Omental fat pad (tissue), 4 donors: ENCODE measurements at places on chromosomes 1 and 21. TPM values are rescaled to one million over a fixed set of nuclear protein-coding genes. Genes with fewer than 3 reads are reported as not detected.
A peak's percentile ranks its signal among the peaks of the same experiment; 100 is the strongest.

Gene DENND2D
- 23.8 TPM for total RNA-seq

Gene TAL1
- total RNA-seq = 2.4 TPM

Gene NID1
- 261 TPM for total RNA-seq

Gene DFFA
- total RNA-seq = 27.2 TPM

Gene CAPN8
- not detected for total RNA-seq

Gene FMO1
- total RNA-seq = 9.5 TPM

Gene AK5
- 0.13 TPM for total RNA-seq

Gene OLFML3
- total RNA-seq = 173 TPM

Gene CLIC4
- total RNA-seq = 309 TPM

- DNase-seq = no peak
Observed at GRCh38 chr1:220336391-220337031, 64.3 kb upstream of the RAB3GAP2 start.

DNA sequence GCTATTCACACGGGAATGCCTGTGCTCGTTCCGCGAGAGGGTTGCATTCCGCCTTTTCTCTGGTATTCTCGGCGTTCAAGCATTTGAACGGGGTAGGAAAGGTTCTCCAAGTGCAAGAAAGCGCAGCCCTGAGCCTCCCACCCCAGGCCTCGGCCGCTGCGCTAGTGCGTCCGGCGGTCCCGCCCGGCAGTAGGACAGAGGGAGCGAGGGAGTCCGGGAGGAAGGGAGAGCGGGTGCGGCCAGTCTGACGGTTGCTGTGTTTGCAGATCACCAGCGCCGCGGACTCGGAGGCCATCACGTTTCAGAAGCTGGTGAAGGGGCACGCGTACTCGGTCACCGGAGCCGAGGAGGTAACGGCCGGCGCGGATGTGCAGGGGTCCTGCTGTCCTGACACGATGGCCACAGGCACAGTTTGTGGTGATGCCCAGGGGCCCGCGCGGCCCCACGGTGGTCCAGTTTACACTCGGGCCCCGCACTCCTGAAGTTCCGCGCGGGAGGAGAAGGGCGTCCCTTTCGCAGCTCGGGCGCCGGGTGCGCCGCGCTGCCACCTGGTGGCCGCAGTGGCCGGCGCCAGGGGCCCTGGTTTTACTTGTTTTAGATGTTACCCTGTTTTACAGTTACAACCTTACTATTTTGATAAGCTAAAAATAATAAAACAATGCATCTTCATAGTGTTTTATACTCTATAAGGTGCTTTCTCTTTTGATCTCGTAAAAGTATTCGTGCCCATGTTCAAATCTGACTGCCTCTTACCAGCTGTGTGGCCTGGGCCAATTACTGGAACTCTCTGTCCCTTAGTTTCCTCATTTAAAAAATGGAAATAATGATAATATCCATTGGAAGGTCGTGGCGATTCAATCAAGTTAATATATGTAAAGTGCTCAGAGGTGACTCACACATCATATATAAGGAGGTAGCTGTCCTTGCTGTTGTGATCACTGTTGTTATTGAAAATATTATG is 36.7 kb downstream of the CAPN2 start:
- no peak for DNase-seq

- no peak for DNase-seq
Observed at GRCh38 chr21:33493756-33494155, 2.2 kb upstream of the DNAJC28 start.

DNA sequence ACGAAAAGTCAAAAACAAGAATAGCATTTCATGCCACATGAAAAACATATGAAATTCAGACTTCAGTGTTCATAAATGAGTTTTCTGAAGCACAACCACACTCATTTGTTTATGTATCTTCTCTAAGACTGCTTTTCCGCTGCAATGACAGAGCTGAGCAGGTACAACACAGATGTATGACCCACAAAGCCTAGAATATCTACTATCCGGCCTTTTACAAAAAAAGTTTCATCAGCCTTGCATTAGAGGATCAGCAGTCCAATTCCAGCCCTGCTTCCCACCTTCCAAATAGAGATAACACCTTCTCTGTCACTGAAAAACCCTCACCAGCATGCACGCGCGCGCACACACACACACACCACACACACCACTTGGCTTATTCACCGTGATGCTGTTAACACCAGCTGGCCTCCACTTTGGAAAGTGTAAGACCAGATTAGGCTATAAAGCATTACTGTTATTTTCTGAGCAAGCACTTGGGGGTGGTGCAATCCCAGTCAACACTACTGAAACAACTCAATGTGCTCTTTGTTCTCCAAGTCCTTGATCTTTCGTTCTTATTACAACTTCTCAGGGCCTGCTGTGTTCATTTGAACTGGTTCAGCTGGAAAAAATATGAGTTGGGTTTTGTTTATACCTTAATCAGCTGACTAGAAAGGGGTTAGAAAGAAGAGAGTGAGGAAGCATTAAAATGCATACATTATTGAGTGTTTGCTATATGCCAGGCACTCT is 90.0 kb downstream of the GLUL start:
- no peak for DNase-seq

- no peak for DNase-seq
Observed at GRCh38 chr1:4101459-4102161, 201.5 kb upstream of the C1orf174 start.

- no peak for DNase-seq
Observed at GRCh38 chr1:39141925-39142324, 62.6 kb upstream of the MACF1 start.

DNA sequence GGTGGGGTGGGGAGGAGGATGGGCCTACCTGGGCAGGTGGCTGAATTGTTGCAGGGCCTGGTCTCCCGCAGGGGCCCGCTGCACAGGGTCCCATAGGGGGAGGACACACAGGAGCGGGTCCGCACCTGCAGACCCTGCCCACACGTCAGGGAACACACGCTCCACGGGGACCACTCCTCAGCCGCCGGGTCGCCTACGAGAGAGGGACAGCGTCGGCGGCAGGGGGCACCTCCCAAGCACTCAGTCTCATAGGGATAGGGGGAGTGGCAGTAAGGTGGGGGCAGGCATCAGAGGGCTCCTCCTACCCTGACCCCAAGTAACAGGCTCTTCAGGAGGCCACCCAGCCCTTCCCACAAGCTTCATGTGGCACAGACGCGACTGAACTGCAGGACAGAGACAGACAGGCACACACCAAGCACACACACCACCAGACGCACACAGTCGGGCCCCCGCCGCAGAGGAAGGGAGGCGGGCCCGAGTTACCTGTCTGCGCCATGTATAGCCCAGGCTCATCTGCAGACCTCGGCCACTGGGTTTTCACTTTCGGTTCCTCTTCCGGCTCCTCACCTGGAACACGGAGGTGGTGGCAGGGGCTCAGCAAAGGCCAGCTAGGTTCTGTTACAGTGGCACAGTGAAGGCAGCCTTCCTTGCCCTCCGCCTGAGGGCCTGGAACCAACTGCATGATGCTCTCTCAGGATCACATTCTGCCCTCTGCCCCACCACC is 19.8 kb downstream of the ADGRB2 start:
- no peak for DNase-seq

- DNase-seq = no peak
Observed at GRCh38 chr1:37845049-37845646, 14.2 kb downstream of the MTF1 start.

DNA sequence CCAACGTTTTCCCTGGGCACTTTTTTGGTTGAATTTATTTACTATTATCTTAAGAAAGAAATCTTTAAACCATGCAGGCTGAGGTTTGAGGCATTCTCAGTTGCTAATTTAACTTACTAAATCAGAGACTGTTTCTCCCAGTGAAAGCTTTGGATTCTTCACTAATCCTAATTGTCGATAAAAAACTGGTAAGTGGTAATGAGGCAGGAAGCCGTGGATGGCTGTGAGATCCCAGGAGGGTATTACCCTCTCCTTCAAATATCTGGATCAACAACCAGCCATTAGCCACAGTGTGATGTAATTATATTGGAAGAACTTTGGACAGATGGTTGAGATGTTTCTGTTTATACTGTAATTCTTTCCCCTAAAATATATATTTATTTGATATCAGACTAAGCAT is 485.0 kb downstream of the DISC1 start:
- DNase-seq = no peak

GRCh38 chr1:203361945-203362719 is 11.2 kb upstream of the FMOD start:
- no peak for DNase-seq

DNA sequence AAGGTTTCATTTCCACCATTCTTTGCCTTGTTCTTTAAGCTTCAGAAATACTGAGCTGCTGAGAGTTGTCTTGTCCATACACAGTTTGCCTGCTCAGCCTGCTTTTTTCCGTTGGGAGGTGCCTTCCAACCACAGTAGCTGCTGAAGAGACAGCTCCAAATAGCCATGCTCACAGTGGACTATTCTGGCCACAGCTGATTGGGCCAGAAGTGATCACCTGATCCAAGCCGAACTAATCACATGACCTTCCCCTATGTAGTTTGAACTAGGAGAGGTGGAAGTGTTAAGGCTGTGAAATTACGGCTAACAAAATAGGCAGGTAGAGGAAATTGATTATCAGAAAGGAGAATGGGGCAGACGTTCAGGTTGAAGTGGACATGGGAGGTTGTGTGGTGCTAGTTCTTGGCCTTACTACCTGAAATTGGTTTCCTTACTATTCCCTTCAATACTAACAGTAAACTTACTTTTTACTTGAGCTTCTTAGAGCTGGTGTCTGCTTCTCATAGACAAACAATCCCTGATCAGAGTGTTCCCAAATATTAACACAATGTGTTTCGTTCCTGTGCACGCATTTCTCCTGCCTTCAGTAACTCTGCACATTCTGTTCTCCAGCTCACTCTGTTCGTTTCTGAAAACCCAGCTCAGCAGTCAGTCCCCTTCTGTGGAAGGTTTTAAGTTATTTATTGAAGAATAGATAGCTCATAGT is 136.1 kb downstream of the RWDD3 start:
- no peak for DNase-seq

DNA sequence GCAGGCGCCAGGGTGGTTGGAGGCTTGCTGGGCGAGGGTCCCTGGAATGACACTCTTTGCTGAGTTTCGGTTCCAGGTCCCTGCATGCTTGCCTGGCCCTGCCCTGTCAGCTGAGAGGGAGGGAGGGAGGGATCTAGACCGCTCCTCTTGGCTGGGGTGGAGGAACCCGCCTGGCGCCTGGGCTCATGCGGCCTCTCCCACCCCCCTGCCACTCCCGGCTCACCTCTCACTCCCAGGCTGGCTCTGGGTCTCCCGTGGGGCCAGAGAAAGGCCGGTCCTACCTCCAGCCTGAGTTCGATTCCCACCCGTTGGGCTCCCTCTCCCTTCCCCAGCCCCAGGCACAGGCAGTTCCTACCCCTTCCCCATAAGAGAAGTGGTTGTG is 19.0 kb upstream of the IFNLR1 start:
- DNase-seq = no peak

DNA sequence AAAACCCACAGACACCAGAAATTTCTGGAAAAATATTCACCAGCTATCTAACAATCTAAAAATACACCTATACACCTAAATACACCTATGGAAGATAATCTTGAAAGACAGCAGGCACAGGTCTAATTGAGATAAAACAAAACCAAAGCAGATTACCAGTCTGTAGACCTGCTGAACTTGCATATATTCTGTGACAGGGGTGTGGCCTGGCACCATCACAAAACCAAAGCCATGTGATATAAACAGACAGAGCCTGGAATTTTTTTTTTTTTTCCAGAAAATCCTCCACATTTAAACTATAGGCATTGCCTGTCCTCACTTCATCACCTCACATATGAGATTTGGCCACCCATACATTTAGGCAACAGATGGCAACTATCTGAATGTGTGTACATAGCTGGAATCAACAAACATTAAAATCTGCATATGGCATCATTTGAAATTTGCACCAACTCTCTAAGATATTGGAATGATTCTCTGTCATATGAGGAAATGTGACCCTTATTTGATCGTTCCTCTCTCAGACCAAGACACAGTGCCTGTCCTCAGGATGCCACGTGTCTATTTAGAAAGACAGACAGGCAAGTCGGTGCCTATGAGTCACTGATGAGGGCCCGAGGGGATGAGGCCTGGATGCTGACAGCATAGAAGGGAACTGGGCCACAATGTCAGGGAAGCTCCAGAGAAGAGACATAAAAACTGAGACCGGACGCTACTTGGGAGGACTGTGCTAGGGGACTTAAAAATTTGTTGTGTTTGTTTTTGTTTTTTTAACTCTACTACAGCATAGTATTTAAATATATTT is 32.6 kb downstream of the NMNAT2 start:
- no peak for DNase-seq

GRCh38 chr1:177915641-177916040 is 54.2 kb downstream of the SEC16B start:
- no peak for DNase-seq

DNA sequence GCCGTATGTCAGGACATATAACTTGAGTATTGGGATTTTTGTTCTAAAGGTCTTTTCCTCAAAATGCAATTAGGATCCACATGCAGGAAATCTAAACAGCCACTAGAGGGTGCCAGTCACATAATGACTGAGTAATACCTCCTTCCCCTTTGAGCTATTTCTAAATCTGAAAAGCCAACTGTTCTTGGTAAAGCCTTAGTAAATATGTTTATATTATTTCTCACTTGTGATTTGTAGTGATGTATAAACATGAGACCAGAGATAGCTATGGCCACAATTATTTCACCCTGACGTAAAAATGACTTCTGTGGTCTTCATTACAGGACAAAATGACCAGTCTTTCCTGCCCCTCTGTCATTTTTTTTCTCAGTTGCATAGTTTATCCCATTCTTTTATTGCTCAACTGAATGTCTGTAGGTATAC is 41.0 kb upstream of the DR1 start:
- DNase-seq = peak; percentile 25

DNA sequence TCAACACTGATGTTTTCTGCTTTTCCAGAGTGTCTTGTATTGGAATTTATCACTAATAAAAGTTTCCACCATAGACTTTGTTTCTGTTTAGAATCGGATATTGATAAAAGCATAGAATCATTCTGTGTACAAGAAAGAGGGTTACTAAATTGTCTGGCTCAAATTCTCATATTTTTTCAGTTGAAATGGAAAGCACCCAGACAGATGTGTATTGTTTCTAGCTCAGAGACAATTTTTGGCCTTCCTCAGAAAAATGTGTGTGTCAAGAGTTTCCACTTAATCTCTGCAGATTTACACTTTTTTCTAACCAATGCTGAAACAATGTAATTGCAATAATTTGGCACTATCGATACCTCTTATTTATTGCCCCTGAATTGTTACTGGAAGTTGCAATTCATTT is 20.2 kb downstream of the LHX9 start:
- DNase-seq = no peak

- no peak for DNase-seq
Observed at GRCh38 chr1:63000508-63000907, 216.6 kb downstream of the ATG4C start.

GRCh38 chr1:63107066-63107465 is 215.3 kb upstream of the FOXD3 start:
- no peak for DNase-seq
